ENCODE measurements at places on chromosomes 13 and 19. TPM values are rescaled to one million over a fixed set of nuclear protein-coding genes. Genes with fewer than 3 reads are reported as not detected.

The PLIN3 gene
- polyA plus RNA-seq: 74.9 TPM

The SPRY2 gene
- 54.5 TPM for polyA plus RNA-seq

The FXYD7 gene
- polyA plus RNA-seq: 0.57 TPM

The ZNF442 gene
- polyA plus RNA-seq: 3.8 TPM

The SERTM1 gene
- 0.18 TPM for polyA plus RNA-seq

The KLK3 gene
- polyA plus RNA-seq: not detected

The GRIK5 gene
- polyA plus RNA-seq: 8.6 TPM

The CYSLTR2 gene
- polyA plus RNA-seq: 0.14 TPM

The CERS1 gene
- 2.2 TPM for polyA plus RNA-seq

GRCh38 chr19:15836330-15837220, 21.1 kb upstream of the OR10H1 start:
- peak; percentile 99 for DNase-seq

GRCh38 chr13:111659219-111659775, 338.9 kb downstream of the TEX29 start:
- no peak for DNase-seq

GRCh38 chr19:42023121-42023942, 29.3 kb upstream of the ATP1A3 start:
- DNase-seq: no peak

DNA sequence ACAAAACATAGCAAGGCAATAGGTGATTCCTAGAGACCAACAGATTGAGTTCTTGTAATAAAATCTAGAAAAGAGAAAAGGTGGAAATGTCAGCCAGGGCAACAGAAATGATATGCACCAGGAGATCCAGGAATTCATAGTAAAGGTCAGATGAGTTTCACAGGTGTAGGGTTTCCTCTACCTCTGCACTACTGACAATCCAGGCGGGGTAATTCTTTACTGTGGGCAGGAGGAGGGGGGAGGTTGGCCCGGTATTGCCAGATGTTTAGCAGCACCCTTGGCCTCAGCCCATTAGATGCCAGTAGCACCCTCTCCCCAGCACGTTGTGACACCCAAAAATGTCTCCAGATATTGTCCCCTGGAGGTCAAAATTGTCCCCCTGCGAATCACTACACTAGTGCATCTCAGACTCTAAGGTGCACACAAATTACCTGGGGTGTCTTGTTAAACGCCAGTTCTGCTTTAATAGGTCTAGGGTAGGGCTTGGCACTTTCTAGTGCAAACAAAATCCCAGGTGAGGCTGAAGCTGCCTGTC, 3.5 kb upstream of the UBAC2 start:
- DNase-seq: no peak

GRCh38 chr19:4115050-4115817, 8.7 kb downstream of the MAP2K2 start:
- no peak for DNase-seq

DNA sequence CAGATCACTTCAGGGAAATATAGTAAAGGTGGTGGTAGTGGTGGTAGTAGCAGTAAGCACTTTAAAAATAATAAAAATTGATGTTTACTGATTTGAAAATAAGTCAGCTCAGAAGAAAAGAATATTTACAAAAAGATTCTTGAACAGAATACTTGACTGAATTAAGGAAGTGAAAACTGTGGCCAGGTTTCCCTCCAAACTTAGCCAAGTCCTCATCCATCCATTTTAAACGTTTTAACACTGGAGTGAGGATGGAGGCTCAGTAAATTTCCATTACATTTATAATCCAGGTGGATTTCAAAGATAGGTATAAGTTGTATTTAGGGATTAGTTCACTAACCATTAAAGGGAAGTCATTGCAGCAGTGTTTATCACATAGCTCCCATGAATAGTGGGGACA, 221.5 kb downstream of the RGCC start:
- no peak for DNase-seq

- DNase-seq: no peak
Measured at GRCh38 chr19:21491146-21491545, 14.3 kb upstream of the ZNF429 start.

DNA sequence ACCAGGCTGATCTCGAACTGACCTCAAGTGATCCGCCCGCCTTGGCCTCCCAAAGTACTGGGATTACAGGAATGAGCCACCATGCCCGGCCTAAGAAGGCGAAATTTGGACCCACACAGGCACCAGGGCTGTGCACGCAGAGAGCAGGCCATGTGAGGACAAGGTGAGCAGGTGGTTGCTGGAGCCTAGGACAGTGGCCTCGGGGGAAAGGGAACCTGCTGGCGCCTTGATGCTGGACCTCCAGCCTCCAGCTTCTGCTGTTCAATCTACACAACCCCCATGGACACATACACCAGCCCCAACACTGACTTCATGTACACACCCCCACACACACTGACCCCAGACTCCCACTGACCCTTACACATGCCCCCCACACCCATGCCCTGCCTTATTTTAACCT, 41.8 kb upstream of the CCNE1 start:
- no peak for DNase-seq

DNA sequence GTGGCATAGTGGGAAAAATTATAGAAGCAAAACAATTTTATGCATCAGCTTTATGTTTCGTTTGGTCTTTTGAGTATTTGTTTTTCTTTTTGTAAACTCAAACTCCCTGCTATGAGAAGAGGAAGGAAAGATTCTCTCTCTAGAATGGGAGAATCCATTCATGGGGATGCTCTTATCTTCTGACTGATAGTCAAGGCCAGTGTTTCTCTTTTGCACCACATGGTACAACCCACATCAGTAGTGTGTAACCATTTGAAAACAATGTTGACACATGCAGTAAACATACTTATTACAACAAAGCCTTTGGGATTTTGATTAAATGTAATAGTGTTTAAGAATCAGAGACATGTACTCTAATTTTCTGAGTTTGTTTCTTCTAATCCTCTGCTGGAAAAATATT, 490.5 kb downstream of the MYO16 start:
- no peak for DNase-seq

DNA sequence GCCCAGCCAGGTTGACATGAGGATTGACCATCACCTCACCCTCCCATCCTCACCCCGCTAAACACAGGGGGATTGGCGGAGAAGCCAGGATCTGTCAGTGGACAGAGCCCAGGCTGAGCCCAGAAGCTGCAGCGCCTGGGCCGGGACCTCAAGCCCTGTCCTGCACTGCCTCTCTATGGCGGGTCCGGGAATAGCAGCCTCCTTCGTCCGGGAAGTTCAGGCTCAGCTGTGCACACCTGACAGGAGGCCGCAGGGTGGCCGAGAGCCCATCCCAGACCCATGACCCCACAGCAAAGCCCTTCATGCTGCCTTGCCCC, 67.8 kb downstream of the SPACA7 start:
- DNase-seq: no peak

GRCh38 chr13:94454906-94455305, 24.6 kb downstream of the DCT start:
- DNase-seq: no peak

- no peak for DNase-seq
Measured at GRCh38 chr19:56141417-56141993, 418 bp downstream of the ZNF444 start.

GRCh38 chr13:39501702-39502324, 101.2 kb downstream of the LHFPL6 start:
- no peak for DNase-seq

- DNase-seq: no peak
Measured at GRCh38 chr13:108786456-108787200, 157.2 kb downstream of the MYO16 start.

DNA sequence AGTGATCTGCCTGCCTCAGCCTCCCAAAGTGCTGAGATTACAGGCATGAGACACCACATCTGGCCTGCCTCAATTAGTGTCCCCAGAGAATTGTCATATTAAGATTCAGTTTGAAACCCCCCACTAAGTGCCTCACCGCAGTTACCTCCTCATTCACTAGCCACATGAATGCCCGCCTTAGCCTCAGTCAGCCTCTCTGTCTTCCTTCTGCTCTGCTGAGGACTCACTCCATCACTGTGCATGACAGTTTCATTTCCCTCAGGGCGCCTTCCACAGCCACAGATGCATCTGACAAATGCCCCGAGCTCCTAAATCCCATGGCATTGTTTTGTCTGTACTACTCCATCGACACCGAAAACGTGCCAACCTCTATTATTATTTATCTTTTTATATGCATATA, 23.3 kb downstream of the MIPEP start:
- DNase-seq: no peak

GRCh38 chr19:40754611-40755247, 3.7 kb downstream of the SNRPA start:
- no peak for DNase-seq

GRCh38 chr13:79538757-79539156, 57.8 kb downstream of the NDFIP2 start:
- DNase-seq: no peak

DNA sequence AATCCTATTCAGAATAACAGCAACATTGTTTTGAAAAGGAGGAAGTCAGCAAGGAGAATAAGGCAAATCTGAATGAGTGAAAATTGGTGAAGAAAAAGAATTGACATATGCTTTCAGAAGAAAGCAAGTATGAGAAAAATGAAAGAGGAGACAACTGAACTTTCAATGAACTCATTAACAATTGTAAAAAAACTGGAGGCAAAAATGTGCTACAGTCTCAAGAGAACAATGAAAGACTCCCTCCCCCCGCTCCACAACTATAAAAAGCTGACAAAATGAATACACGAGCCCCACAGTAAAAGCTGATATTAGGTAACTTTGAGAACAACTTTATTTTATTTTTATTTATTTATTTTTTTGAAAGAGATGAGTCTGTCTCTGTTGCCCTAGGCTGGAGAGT, 373.1 kb downstream of the DIAPH3 start:
- DNase-seq: no peak

GRCh38 chr19:14023404-14024235, 4.3 kb upstream of the RLN3 start:
- DNase-seq: no peak

- no peak for DNase-seq
Measured at GRCh38 chr19:4556597-4557127, 2.8 kb downstream of the SEMA6B start.

GRCh38 chr13:71213252-71213821, 653.7 kb downstream of the DACH1 start:
- no peak for DNase-seq

DNA sequence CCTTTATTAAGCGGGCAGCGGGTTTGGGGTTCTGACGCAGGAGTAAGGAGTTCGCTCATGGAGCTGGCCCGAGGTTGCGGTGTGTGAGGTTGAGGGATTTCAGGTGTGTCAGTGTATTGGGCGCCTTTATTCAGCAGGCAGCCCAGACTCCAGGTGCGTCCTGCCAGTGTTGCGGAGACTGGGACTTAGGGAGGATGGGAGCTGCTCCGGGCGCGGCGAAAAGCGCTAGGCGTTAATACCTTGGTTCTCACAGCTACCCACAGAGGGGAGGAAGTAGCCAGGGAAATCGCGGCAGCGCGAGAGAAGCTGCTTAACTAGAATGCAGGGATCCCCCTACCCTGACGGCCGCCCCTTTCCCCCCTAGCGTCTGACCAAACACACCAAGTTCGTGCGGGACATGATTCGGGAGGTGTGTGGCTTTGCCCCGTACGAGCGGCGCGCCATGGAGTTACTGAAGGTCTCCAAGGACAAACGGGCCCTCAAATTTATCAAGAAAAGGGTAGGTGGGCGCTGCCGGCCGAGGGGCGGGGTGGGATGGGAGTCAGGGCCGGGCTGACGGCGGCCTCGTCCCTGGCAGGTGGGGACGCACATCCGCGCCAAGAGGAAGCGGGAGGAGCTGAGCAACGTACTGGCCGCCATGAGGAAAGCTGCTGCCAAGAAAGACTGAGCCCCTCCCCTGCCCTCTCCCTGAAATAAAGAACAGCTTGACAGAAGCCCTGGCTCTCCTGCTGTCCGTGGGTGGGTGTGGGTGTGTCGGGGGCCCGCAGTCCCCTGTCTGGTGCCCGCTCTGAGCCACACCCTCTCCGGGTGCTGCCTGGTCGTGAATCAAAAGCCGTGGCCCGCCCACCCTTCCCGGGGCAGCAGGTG, 1.1 kb downstream of the RPL36 start:
- DNase-seq: no peak

DNA sequence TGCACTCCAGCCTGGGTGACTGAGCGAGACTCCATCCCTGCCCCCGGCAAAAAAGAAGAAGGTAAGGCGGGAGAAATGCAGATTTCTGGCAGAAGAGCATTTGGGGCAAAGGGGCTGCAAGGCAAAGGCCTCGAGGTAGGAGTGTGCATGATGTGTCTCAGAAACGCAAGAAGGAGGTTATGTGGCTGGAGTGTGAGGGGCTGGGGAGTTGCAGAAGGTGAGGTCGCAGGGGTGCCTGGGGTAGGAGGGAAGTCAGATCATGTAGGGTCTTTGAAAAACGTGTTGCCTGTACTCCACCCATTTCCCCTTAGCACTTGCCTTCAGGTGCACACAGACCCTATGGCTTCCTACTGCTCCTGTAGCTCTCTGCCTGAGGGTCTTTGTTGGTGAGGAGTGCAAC, 29.9 kb downstream of the KCTD15 start:
- no peak for DNase-seq

GRCh38 chr19:708154-709143, at the start of gene PALM:
Gene PALM, plus strand, starts transcription at chr19:708935. Its CDS starts 212 bp downstream, at chr19:709147.
- DNase-seq: no peak

DNA sequence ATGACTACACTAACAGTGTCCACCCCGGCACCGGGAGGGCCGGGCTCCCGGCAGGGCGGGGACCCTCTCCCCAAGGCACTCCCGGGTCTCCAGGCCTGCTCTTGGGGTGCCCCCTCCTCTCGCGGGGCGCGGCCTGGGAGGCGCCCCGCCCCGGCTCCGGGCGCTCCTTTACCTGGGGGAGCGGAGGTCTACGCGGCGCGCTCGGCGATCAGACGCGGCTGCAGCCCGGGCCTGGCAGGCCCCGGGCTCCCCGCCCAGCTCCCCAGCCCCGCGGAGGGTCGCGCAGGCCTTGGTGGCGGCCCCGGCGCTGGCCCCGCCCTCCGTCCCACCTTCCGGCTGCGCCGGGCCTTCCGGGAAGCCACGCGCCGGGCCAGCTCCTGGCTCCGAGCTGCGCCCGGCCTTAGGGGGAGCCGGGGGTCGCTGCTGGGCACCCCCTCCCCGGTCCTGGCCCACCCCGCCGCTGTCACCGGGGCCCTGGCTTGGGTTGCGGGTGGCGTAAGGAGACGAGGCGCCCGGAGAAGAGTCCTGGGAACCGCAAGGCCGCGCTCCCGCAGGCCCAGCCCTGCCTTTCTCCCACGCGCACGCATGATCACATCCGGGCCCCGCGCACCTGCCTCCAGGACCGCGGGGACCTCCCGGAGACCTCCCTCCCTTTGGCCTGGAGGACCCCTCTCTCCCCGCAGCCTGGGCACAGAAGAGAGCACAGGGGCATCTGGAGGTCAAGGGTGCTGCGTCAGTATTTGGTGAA, at the start of gene C19orf12:
TSS of gene C19orf12 (minus strand) at position 309 of the 748 bp plus-strand sequence. CDS start 6,848 bp downstream, outside the sequence.
- no peak for DNase-seq
